ENCODE measurements at places on chromosomes 4 and X. TPM values are rescaled to one million over a fixed set of nuclear protein-coding genes. Genes with fewer than 3 reads are reported as not detected.

The PCDH18 gene
- 35.6 TPM for total RNA-seq

The MID1 gene
- 55.1 TPM for total RNA-seq

The SCML2 gene
- total RNA-seq, result 13.5 TPM

The HSFX1 gene
- total RNA-seq, result 0.76 TPM

The USP27X gene
- 4.1 TPM for total RNA-seq

The PROM1 gene
- total RNA-seq, result 53.4 TPM

The SPANXC gene
- total RNA-seq, result not detected

The CSAG2 gene
- total RNA-seq, result 0.28 TPM

The SERPINA7 gene
- not detected for total RNA-seq

The MAGEA12 gene
- total RNA-seq, result not detected

The GLRB gene
- 1.4 TPM for total RNA-seq

The CHST7 gene
- total RNA-seq, result 47.2 TPM

The NWD2 gene
- total RNA-seq, result not detected

The MOB1B gene
- total RNA-seq, result 5.5 TPM

The ARR3 gene
- total RNA-seq, result not detected

The SOD3 gene
- total RNA-seq, result 0.07 TPM

The POLN gene
- total RNA-seq, result 2.4 TPM

The SLIT2 gene
- total RNA-seq, result 1.7 TPM
